ENCODE measurements at places on chromosomes 5 and 9. TPM values are rescaled to one million over a fixed set of nuclear protein-coding genes. Genes with fewer than 3 reads are reported as not detected.

KIAA0825 gene
- 3.1 TPM for total RNA-seq

DDX41 gene
- total RNA-seq: 115 TPM

PPP3R2 gene
- total RNA-seq: not detected

ANKRD18A gene
- 8.4 TPM for total RNA-seq

SPINK1 gene
- total RNA-seq: not detected

INSL4 gene
- not detected for total RNA-seq

SAXO1 gene
- 0.42 TPM for total RNA-seq

SQSTM1 gene
- 134 TPM for total RNA-seq

PGM5 gene
- 0.67 TPM for total RNA-seq

PIP5KL1 gene
- total RNA-seq: 13.0 TPM

ARID3C gene
- total RNA-seq: 0.80 TPM

SPATA9 gene
- 0.70 TPM for total RNA-seq

WHRN gene
- 7.0 TPM for total RNA-seq

GPR151 gene
- 13.5 TPM for total RNA-seq

TMEM171 gene
- 0.74 TPM for total RNA-seq

MYORG gene
- 58.8 TPM for total RNA-seq

TAF9 gene
- total RNA-seq: 74.3 TPM

GIN1 gene
- 11.1 TPM for total RNA-seq

SLC36A2 gene
- total RNA-seq: 0.45 TPM

SLCO6A1 gene
- total RNA-seq: 3.1 TPM

MARVELD2 gene
- total RNA-seq: 31.8 TPM

ENTREP1 gene
- total RNA-seq: 25.8 TPM

EFNA5 gene
- 81.7 TPM for total RNA-seq

SH3RF2 gene
- 2.2 TPM for total RNA-seq

FAM169A gene
- 34.5 TPM for total RNA-seq

LCN1 gene
- total RNA-seq: not detected

RFESD gene
- 31.5 TPM for total RNA-seq

OCLN gene
- total RNA-seq: 124 TPM

PCA3 gene
- total RNA-seq: not detected

PLAC8L1 gene
- not detected for total RNA-seq

PCDHA9 gene
- total RNA-seq: 0.48 TPM

CNTNAP3 gene
- 1.1 TPM for total RNA-seq

GALT gene
- total RNA-seq: 44.3 TPM

LHX6 gene
- not detected for total RNA-seq

CTXN3 gene
- not detected for total RNA-seq

TDRD7 gene
- total RNA-seq: 26.5 TPM

EGFLAM gene
- total RNA-seq: 2.0 TPM

XRCC4 gene
- total RNA-seq: 10.6 TPM

SPINK6 gene
- total RNA-seq: not detected

STXBP1 gene
- 25.4 TPM for total RNA-seq

ENHO gene
- total RNA-seq: 14.5 TPM
